ENCODE measurements at places on chromosomes 6 and 20. TPM values are rescaled to one million over a fixed set of nuclear protein-coding genes. Genes with fewer than 3 reads are reported as not detected.

DNA sequence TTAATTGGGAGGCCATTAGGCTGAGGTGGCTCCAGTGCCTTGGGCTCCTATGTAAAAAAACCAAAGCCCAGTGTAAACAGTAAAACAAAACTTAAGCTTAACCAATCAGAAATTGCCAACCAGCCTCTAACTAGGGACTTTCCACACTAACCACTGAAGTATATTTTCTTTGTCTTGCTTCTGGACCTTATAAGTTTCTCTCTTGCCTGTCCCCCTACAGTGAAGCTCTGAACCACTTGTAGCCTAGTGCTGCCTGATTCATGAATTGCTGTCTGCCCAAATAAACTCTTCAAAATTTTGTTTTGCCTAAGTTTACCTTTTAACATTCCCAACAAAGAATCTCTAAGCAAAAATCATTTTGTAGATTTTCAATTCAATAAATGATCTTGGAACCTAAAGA lies 28.2 kb downstream of the POPDC3 start:
- H3K27ac ChIP-seq = no peak overlapping the region
- no peaks in the 10 kb centered on the region for H3K4me1 ChIP-seq
- no peaks in the 10 kb centered on the region for H3K27me3 ChIP-seq
- no peak overlapping the region for H3K4me3 ChIP-seq
- H3K36me3 ChIP-seq = no peaks in the 10 kb centered on the region

DNA sequence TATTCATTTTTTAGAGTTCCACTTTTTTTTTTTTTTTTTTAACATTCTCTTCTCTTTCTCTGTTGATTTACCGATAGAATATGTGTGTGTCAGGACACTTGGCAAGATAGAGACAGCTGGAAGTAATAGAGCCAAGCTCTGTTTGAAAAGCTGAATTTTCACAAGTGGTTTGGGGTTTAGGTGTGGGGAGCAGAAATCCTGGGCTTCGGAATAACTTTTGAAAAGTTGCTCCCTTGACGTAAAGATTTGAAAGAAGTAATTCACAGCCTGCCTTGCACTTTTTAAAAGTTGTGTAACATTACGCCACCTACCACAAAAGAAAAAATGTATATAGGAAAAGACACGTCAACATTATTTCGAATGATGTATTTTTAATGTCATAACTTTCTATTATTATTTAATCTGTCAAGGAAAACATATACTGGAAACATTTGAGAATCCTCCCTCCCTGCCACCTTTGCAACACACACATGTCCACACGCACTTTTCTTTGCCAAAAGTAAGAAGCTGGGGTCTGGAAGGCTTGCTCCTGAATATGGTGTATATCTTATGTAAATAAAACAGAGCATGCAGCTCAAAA lies 917.9 kb downstream of the KIF16B start:
- no peaks in the 10 kb centered on the region for H3K27me3 ChIP-seq
- DNase-seq = no peak
- no peak overlapping the region for H3K27ac ChIP-seq
- H3K36me3 ChIP-seq = no peaks in the 10 kb centered on the region

DNA sequence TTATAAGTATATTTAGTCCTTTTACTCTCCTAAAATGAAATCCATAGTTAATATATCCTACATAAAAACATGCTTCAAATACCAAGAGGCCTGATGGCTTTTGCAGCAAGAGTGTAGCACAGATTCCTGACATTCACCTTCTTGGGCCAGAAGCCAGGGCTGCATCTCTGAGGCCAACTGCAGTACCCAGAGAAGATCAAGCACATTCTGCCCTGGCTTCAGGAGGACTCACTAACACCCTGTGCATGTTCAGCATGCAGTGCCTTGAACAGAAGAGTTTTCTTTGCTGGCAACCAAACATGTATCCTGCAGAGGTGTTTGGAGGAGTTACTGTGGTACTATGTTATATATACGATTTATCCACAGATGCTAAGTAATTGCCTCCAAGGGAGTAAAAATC lies 90.3 kb downstream of the FHL5 start:
- H3K4me3 ChIP-seq = no peak overlapping the region
- H3K4me1 ChIP-seq = no peaks in the 10 kb centered on the region
- DNase-seq = no peak
- H3K27me3 ChIP-seq = no peaks in the 10 kb centered on the region
- H3K36me3 ChIP-seq = no peaks in the 10 kb centered on the region

DNA sequence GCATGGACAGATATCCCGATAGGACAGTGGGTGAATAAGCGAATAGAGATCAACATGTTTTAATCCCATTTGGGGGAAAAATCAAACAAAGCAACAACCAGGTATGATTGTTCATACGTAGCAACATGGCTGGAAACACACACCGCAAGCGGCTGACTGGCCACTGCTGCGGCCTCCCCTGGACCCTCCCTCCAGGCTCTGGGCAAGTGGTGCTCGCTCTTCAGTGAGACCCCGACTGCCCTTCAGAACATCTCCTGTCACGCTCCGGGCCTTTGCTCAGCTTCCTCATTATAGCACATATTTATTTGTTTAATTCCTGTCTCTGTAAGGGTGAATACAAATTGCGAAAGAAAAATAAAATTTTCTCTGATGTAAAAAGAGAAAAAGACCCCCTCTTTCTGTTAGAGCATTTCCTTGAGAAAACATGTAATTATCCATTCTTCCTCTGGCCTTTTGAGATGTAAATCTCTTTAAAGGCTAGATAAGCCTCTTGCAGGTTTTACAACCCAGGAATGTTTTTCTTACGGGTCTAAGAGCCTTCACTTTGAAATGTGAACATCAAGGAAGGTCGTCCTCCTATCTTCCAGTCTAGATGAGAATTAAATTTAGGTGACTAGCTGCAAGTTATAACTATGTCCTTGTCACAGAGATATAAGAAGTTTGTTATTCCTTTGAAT lies 11.0 kb upstream of the FAM210B start:
- H3K27me3 ChIP-seq = no peaks in the 10 kb centered on the region
- DNase-seq = no peak
- no peaks in the 10 kb centered on the region for H3K36me3 ChIP-seq
- H3K4me1 ChIP-seq = no peaks in the 10 kb centered on the region
- no peak overlapping the region for H3K27ac ChIP-seq
- H3K4me3 ChIP-seq = no peak overlapping the region

DNA sequence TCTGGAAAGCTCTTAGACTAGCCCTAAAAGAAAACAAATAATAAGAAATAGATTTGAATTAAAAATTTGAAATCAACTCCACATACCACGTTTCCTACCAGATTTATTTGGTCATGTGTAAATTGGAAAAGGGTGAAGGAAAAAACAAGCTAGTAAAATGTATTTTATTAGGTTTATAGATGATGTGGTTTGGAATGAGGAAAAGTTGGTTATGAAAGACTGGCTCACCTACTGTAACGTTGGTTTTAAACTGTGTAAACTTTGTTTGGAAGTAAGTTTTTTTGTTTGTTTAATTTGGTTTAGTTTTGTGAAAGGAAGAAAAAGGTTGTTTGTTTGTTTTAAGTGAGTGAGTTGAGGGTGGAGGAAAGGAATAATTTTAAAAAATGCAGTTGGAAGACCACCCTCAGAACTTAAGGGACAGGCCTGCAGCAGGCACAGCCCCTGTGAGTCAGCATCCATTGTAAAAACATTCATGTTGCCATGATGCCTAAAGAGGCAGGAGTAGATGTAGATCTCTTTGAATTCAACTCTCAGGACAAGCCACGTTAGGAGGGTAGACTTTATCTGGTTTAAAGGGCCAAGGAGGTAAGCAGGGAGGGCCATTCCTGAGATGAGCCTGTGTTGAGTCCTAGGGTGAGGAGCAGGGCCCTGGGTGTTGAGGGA lies 93.7 kb upstream of the SCGN start:
- no peaks in the 10 kb centered on the region for H3K27me3 ChIP-seq
- DNase-seq = no peak
- H3K27ac ChIP-seq = no peak overlapping the region
- H3K36me3 ChIP-seq = peaks cover 5% of the 10 kb centered on the region

GRCh38 chr6:157518397-157519250 lies 137.6 kb downstream of the ZDHHC14 start:
- H3K27me3 ChIP-seq = no peaks in the 10 kb centered on the region
- no peaks in the 10 kb centered on the region for H3K36me3 ChIP-seq
- no peaks in the 10 kb centered on the region for H3K4me1 ChIP-seq
- no peak overlapping the region for H3K4me3 ChIP-seq

Gene EPPIN
- not detected for total RNA-seq

Gene DACT2
- total RNA-seq = 0.41 TPM
